Skin of body (tissue), 3 donors: ENCODE measurements at places on chromosomes 12 and 14.

DNA sequence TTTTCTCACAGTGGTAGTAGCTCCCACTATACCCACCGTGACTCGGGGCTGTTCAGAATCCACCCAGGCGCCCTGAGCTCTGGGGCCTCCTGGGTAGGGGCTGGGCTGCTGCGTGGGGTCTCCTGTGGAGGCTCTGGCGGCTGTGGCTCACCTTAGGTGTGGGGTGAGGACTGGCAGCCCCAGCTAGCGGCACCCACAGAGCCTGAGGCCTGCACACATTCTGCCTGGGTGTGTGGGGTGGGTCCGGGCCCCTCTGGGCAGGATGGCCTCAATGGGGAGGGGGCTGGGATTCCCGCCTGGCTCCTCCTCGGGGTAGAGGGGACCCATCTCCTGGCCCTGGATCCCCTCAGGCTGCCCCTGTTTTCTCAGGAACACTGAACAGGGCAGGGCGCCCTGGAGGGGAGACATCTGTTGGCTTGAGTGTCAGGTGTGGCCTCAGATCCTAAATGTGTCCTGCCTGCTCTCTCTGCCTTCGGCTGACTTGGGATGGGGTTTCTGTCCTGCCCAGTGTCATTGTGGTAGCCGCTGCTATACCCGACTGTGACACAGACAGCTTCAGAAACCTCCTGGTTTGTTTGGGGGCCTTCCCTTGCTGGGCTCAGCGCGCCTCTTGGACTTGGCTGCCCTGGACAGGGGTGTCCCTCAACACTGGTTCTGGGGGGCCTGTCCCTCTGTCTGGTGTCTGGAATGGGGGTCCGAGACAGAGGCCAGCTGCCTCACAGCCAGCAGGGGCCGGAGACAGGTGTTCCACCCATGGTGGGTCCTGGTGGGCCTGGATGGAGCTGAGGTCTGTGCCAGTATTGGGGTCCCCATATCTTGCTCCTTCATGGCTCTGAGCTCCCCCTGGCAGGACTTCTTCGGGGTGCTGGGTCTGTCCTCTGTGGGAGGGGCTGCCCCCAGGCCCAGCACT is 354.9 kb downstream of the TMEM121 start:
- no peak for DNase-seq

- DNase-seq = no peak
These were observed 1.2 kb upstream of the AP1G2 start for GRCh38 chr14:23568600-23569331.

GRCh38 chr12:92563819-92564218 is 139.0 kb upstream of the PLEKHG7 start:
- DNase-seq = no peak

DNA sequence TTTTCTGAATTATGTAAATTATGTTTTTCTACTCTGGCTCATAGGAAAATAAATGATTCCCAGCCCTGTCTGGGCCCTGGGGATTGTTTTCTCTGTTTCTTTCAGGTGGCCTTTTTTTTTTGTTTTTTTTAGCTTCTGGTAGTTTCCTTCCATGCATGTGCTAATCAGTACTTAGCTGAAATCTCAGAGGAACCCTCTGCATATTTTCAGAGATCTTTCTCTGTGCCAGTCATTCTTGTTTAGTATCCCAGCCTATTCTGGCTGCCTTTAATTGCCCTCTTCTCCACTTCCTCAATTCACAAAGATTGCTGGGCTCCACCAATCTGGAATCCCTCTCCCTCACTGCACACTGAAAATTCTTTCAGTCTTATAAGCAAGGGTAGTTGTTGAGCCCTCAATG is 46.9 kb downstream of the CNOT2 start:
- no peak for DNase-seq

DNA sequence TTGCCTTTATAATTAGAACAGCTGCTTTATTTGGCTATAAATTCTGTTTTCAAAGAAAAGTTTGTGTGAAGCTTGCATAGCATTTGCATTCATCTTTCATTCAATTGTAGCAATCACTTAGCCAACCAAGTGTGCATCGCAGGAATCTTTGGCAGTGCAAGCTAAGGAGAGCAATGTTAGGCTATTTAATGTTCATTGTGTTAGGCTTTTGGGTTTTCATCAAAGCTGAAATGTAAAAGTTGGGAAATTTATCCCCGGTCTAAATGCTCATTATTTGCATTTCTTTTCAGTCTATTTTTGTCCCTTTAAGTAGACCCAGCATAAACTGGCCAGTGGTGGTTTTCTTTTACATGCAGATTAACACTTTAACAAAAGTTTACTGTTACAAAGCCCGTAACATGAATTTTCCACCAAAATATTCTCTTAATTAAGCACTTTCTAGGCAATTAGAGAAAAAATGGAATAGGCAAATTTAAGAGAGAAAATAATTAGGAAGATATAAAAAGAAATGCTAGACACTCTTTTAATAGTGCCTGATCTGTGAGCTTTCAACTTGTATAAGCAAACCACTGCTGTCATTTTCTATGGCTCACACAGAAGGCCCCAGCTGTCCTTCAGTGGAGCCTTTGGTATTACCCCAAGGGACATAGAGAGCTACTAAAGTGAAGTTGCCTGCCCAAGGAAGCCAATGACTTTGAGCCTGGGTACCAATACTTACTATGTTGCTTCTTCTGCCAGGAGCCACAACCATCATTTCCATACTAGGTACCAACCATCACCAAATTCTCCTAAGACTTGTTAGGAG is 898.9 kb upstream of the SEL1L start:
- no peak for DNase-seq

DNA sequence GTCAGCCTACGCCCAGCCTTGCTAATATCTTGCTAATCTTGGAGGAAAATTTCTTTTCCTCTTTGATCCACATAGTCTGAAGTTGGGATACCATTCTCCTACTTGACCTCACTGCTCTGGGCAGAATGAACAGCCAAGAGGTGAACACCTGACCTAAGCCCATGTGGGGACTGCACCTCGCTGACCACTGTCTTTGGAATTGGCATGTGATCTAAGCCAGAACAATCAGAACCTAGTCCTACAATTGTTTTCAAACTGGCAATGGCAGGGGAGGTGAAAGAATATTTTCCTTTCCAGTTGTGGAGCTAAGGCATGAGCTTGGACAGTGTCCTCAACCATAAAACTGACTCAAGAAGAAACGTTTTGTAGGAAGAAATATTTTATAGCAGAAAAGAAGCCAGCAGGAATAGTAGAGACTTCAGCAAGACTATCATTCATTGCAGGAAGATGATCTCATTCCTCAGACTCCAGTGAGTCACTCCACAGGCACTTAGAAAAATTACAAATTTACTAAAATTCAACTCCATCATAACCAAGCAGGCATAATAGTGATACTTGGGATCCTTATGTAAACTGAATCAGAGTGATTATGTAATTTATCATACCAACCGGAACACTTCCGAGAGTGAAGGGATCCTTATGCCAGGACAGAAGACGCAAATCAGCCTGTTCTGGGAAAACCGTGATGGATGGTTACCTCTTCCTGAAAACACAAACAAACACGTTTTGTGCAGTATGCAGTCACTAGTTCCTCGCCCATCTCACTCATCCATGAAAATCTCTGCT is 14.7 kb downstream of the PTPRO start:
- no peak for DNase-seq

GRCh38 chr14:99603471-99604277 is at the start of gene CCDC85C:
Gene CCDC85C (minus strand): TSS chr14:99604207. CDS start chr14:99603959, 248 bp downstream.
- no peak for DNase-seq

- no peak for DNase-seq
These were observed 21.2 kb downstream of the ZFP36L1 start for GRCh38 chr14:68771631-68772030.

- no peak for DNase-seq
These were observed 15.1 kb upstream of the SLC38A2 start for GRCh38 chr12:46387670-46388069.

- peak; percentile 8 for DNase-seq
These were observed 36.5 kb downstream of the CIT start for GRCh38 chr12:119840582-119840981.

- DNase-seq = no peak
These were observed 688.6 kb downstream of the NOVA1 start for GRCh38 chr14:25909045-25909747.

DNA sequence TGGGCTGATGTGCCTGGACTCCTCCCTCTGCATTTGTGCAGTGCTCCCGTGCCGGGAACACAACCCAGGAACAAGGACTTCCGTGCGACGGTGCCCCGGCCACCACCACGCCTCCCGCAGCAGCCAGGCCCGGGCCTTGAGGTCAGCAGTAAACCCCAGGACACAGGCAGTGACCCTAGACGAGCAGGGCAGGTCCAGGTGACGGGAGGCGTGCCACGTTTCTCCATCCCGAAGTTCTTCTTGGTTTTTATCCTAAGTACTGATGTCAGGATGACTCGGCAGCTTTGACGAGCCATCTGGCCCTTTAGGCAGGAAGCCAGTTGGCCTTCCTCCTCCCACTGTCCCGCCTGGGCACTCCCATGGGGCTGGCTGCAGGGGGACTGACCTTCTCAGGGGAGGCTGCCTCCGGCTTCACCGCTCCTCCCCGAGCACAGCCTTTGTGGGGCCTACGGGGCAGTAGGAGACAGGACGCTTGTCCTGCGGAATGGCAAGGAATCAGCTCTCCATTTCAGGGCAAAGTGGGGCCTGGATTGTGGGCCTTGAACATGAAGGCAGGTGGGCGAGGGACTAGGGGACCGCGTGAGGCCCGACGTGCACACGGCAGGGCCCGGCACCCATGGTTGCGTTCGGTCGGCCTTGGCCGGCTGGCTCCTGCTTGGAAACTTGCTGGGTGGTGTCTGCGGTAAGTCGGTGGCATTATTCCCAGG is 94.1 kb downstream of the FBXL14 start:
- DNase-seq = no peak

DNA sequence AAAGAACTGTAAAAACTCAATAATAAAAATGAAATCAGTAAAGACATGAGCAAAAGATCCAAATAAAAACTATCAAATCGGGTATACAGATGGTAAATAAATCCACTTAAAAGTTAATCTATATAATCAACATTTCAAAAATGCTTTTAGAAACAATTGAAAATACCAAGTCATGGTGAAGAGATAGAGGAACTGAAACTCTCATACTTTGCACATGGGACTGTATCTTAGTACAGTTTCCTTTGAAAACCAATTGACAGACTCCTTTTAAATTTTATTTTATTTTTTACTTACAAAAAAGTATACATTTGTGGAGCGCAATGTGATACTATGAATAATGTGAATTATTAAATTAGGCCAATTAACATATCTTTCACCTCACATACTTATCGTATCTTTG is 98.6 kb upstream of the FAR2 start:
- no peak for DNase-seq

DNA sequence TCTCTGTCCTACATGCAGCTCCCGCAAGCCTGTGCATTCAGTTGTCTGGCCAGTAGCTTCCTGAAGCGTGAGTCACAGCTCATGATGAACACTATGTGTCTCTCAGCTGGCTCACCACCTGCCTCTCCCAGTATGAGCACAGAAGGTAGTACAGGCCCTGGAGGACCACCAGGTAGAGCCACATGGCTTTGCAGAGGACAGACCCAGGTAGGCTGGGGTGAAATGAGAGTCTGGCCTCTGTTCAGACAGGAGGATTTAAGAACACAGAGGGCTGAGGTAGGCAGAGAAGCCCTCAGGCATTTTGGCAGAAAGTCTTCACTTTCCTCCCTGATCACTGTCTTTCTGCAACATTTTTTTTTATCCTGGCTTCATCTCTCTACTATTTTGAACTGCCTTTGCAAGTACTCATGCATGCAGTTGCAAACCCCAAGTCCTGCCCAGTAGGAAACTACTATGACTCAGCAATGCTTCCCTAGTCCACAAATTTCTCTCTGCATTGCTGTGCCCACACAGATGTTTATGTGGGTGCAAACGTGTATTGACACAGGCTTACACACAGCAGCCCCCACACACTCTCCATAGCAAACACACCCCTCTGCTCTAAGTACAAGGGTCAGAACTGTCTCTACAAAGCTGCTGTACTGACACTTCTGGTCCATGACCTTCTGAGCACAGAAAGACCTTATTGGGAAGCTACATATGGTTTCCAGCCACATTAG is 7.2 kb upstream of the SDR9C7 start:
- no peak for DNase-seq

- no peak for DNase-seq
These were observed 36.6 kb upstream of the LTBP2 start for GRCh38 chr14:74648601-74649000.

DNA sequence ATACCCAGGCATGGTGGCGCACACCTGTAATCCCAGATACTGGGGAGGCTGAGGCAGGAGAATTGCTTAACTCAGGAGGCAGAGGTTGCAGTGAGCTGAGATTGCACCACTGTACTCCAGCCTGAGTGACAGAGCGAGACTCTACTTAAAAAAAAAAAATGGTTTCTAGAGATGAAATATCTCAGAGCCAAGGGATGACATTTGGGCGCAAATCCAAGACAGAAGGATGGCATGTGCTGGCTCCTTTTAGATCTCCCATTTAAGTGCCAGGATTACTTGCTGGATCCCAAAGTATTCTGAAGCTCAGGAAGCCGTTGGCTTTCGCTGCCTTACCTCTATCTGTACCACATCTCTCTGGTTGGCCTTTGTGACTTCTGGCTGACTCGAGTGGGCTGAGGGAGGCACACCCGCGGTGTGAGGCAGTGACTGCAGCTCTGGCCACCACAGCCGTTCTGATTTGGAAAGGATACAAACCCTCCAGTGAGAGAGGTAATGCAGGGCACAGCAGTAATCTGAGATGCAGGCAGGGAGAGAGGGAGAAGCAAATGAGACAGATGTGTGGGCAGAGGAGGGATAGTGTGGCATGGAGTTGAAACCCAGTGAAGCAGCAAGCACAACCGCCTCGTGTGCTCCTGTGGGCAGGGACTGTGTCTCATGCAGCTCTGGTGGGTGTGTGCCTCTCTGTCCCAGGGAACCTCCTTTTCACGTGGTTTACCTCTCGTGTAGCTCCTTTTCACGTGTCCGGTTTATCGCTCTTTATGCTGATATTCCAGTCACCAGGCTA is 4.9 kb downstream of the B4GALNT3 start:
- no peak for DNase-seq

GRCh38 chr12:89373763-89374572 is 21.7 kb upstream of the DUSP6 start:
- DNase-seq = no peak
